ENCODE measurements at places on chromosomes 5 and 9.

DNA sequence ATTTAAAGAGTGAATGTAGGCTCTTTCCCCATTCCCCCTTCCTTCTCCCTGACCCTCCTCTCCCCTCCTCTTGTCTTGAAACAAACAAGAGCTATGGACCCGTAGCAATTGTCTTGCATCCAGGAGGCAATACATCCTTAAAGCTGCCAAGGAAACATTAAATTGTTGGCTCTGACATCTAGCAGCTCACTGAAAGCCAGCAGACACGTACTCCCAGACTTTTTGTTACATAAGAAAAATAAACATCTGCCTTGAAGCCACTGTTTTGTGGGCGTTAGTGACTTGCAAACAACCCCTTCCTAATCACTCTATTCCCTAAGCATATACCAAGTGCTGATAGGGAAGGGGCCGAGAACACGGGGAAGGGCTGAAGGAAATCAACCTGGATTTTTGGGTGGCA, 8.6 kb downstream of the SLC45A2 start:
- DNase-seq = no peak

- DNase-seq = no peak
Observed at GRCh38 chr5:8981016-8981415, 564.9 kb downstream of the SEMA5A start.

GRCh38 chr9:4096121-4096520, 203.7 kb downstream of the GLIS3 start:
- no peak for DNase-seq

DNA sequence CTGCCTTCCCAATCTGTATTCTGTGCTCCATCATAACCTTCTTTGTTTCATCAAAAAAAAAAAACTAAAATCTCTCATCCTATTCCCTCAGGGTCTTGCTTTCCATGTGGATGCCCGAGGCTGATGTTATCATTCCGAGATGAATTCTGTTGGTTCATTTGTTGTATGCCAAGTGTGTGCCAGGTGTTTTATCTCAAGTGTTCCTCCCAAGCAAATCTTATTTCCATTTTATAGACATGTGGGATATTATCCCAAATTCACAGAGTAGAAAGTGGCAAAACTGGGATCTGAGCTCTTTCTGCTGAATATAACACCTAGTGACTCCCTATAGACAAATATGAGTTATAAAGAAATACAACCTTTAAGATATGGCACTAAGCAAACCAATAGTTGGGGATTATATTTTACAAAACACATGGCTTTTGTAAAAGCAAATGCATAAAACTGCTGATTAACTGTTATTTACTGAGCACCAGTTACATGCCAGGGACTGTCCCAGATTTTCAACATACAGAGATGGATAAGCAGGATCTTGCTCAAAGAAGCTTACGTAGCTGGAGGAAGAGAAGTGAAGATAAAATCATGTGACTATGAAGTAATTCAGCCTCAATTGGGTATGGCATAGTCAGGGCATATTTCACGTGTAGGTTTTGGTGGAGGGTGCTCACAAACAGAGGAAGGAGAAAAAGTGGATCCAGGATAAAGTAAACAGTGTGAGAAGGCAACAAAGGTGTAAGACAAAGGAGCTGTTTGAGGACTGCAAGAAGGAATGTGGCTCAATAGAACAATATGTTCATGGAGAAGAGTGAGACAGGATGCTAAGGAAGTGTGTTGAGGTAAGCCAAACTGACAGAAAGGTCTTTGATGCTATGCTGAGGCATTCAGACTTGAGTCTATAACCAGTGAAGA, 143.3 kb upstream of the ADAMTSL1 start:
- no peak for DNase-seq

GRCh38 chr5:30736669-30737068, 456.8 kb upstream of the CDH6 start:
- DNase-seq = no peak

DNA sequence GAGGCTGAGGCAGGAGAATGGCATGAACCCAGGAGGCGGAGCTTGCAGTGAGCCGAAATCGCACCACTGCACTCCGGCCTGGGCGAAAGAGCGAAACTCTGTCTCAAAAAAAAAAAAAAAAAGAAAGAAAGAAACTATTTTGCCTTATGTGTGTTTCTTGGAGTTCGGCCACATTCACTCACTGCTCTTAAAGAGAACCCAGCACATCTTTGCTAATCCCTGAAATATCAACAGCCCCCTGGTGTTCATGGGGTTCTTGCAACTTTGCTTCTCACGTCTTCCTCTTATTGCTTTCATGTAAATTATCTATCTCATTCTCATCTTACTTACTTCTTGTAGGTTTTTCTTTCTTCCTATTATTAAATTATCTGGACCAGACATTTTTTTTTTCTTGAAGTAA, 126.3 kb upstream of the ASTN2 start:
- no peak for DNase-seq

DNA sequence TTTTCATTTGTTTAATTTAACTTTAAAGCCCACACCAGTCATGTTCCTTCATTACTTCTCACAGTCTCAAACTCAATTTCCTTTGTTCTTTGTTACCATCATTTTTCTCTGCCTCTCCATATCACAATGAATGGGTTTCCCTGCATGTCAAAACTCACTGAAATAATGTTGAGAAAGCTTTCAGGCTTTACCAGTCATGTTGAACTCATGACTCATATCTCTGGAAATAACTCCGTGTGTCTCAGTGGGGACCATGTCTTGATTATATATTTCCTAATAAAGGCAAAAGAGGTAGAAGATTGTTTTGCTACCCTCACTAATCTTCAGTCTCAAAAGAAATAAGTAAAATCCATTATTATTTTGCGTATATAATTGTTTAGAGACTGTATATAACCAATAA, 231.2 kb downstream of the CHSY3 start:
- no peak for DNase-seq

- DNase-seq = no peak
Observed at GRCh38 chr9:115015018-115015635, 84.7 kb upstream of the TNFSF8 start.
